ENCODE measurements at places on chromosomes 4 and X.

DNA sequence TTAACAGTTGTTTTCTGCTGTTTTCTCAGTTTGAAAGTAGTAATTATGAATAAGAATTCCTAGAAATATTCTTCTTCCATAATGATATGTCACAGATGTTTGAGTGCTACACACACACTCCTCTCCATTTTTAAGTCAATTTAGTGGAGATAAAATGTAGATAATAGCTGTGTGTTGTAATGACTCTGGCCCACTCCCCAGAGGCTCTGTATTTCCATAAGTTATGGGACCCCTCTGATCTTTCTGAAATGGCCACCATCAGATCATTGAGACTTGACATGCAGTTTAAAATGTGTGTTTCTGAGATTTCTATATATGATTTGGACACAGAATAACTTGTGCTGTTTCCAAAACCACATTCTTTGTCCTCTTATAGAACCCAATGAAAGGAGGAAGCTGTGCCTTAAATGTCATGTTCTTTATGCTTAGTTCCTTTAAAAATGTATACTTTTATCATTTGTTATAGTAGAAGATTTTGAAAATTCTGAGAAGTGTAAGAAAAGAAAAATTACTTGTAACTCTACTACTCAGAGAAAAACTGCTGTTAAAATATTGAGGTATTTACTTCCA lies 46.4 kb downstream of the GAB1 start:
- DNase-seq: no peak

- no peak for DNase-seq
These were observed 7.3 kb upstream of the MXD4 start for GRCh38 chr4:2269206-2269531.

GRCh38 chr4:53963781-53964180 lies 100.6 kb downstream of the CHIC2 start:
- DNase-seq: no peak

DNA sequence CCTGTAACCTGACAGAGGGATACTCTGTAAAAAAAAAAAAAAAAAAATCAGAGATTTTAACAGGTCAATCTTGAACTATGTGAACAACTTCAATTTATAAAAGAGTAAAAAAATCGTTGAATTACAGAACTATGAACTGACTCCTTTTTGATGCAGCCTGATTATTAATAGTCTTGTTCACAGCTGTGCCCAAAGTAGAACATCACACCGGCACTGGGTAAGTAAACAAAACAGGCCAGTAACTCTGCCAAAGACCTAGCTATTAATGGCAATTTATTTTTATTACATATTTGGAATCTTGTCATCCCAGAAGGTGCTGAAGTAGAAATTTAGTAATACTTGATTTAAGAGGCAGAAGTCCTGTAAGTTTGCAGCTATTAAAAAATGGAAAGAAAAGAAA lies 31.4 kb downstream of the CPE start:
- DNase-seq: no peak

DNA sequence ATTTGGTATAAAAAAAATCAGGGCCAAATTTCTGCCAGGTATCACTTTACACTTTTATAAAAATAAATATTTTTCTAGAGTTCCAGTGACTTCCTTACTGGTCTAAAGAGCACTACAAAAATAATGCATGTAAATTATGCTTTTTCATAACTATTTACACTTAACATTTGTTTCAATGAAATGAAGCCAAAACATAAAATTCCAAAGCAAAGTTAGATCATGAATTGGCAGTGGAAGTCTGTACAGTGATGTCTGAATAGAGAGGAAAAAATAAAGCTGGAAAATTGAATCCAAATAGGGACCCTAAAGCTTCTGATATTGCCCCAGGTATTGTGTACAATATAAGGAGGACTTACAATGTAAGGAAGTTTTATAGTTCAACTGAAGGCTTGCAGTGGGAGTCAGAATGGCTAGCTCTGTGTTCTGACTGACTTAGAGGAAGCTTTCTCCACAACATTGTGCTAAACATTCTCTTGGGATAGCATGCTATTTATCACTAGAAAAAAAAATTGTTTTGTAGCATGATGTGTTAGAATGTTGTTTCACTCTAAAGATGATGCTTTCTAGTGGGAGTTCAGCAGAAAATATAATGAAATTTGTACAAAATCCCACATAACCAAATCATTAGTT lies 288.2 kb upstream of the UGT8 start:
- no peak for DNase-seq

GRCh38 chrX:48835524-48836329 lies at the start of gene PCSK1N:
Gene PCSK1N, minus strand, starts transcription at chrX:48835610. Its CDS starts 78 bp downstream, at chrX:48835532.
- no peak for DNase-seq

- no peak for DNase-seq
These were observed 26.6 kb downstream of the MAOA start for GRCh38 chrX:43682726-43683125.

DNA sequence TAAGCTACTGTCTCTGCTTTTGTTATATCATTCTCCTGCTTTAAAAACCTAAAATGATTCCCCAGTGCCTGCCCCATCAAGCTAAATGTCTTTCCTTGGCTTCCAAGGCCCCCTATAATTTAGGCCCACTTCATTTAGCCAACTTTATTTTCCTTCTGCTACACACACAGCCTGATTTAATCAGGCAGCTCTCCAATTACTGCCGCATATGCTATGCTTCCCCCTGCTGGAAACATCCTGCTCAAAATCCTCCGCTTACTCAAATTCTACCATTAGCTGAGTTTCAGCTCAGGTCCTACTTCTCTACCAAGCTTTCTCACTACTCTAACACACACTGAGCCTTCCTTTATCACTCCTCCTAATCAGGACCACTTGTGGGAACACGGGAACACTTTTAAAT lies 17.0 kb downstream of the LAMP2 start:
- DNase-seq: no peak

DNA sequence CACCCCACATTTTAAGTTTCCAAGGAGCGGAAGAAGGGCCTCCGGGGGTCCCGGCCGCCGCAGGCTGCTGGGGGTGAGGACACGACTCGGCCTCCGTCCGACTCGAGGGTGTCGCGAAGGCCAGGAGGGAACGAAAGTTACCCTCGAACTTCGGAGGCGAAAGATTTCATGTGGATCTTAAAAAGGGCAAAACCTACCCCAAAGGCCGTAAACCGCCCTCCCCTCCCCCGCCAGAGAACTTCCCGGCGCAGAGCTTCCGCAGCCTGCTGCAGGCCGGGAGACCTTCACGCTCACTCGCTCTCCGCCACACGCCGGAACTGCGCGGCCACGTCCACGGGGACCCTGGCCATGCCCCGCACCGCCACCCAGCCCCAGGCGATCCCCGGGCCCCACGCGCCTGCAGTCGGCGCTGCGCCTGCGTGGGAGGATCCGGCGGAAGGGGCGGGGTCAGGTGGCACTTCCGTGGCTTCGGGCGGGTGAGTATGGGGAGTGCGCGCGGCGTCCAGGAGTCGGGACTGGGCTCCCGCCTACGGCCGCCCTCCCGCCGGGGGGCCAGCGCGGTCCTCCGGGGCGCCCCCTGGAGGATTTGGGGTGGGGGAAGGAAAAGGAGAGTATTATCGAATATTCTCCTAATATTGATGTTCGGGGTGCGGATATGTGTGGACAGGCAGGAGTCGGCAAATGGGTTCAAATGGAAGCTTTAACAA lies at the start of gene MMAA:
MMAA (plus strand) TSS at position 454 of the 707 bp plus-strand sequence. CDS start 19,755 bp downstream, outside the sequence.
- DNase-seq: peak; percentile 85

GRCh38 chr4:20443015-20443805 lies 191.5 kb downstream of the SLIT2 start:
- DNase-seq: no peak

DNA sequence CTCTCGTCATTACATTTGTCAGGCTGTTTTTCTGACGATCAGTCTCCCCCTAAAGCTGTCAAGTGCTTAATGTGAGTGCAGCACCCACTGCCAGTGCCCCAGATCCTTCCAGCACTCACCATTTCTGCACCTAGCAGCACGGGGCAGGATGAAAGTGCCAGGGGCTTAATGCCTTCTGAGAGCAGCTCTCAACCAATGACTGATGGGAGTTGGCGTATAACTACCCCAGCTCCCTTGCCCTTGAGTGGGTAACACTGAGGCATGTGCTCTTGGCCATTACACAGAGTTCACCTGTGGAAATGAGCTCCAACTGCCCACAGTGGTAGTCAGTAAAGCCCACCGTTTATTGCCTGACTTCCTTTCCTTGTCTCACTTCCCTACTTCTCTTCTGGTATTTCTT lies 226.2 kb upstream of the BCOR start:
- no peak for DNase-seq

GRCh38 chrX:19585332-19586082 lies 70.2 kb upstream of the MAP3K15 start:
- DNase-seq: peak; percentile 13

DNA sequence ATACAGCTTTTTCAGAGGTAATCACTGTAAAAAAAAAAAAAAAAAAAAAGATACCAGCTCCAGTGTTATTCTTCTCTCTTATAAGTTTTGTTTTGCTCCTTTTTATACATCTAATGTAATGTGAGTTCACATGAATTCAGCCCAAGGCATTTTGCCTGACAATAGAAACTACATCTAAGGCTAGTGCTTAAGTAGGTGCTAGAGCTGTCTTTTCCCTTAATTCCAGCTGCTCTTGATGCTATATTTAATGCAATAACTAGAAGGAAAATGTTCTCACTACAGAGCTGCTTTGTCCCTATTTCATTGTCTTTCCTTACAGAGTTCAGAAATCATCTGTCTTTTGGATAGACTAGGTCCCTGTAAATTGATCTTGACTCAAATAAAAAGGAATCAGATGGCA lies 150.1 kb downstream of the NAA11 start:
- DNase-seq: no peak

- DNase-seq: no peak
These were observed 20.0 kb downstream of the CHRNA9 start for GRCh38 chr4:40355131-40355530.

All from right renal cortex interstitium (tissue), 3 donors.